T-cell (primary cell): ENCODE measurements at places on chromosomes 2 and 18. TPM values are rescaled to one million over a fixed set of nuclear protein-coding genes. Genes with fewer than 3 reads are reported as not detected.
A peak's percentile ranks its signal among the peaks of the same experiment; 100 is the strongest.

The MDH1 gene
- 78.9 TPM for total RNA-seq

The TCF23 gene
- total RNA-seq = not detected

The DSC3 gene
- total RNA-seq = not detected

The SALL3 gene
- 0.09 TPM for total RNA-seq

The CRYGB gene
- not detected for total RNA-seq

- H3K4me3 ChIP-seq = no peak overlapping the region
- H3K27me3 ChIP-seq = no peaks in the 10 kb centered on the region
Observed at GRCh38 chr2:26359886-26360473, 13.4 kb upstream of the ADGRF3 start.

GRCh38 chr18:55109818-55110414, 150.7 kb upstream of the CCDC68 start:
- no peaks in the 10 kb centered on the region for H3K27me3 ChIP-seq
- no peaks in the 10 kb centered on the region for H3K4me1 ChIP-seq
- no peak overlapping the region for H3K27ac ChIP-seq
- no peak for DNase-seq
- H3K4me3 ChIP-seq = no peak overlapping the region
- H3K36me3 ChIP-seq = no peaks in the 10 kb centered on the region

DNA sequence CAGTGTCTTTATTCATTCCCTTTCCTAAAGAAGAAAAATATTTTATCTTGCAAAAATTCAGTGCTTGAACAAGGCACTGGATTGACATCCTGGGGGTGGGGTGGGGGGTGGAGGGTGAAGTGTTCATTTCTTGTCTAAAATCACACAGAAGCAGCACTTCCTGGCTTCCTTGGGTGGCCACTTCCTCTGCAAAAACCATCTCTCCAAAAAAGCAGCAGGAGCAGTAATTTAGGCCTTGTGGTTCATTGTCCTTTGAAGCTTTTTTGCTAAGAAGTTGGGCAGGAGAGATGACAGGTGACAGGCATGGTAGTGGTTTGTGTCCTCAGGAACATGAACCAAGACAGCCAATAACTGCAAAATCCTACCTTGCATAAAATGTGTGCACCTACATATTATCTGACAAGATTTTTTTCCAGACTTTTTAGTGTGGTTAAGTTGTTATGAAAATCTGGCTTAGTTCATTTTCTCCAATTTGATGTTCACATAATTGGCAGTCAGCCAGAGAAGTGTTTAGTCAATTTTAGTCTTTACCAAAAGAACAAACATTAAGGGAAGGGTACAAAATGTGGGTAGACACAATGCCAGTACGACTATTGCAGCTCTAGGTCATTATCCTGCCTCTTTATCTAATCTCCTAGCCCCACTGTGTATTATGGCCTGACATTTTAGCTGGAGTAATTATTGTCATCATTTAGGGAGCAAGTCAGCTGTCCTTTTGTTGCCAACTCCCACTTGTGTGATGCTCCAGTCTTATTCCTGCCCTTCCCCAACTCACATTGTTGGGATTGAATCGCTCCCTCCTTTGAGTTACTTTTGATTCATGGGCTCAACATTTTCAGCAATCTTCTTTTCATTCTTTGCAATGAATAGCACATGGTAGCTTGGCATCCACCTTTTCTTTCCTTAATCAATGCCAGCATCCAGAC, 177.2 kb downstream of the MYO3B start:
- no peak overlapping the region for H3K27ac ChIP-seq
- H3K4me3 ChIP-seq = no peak overlapping the region
- no peaks in the 10 kb centered on the region for H3K36me3 ChIP-seq
- H3K27me3 ChIP-seq = peaks cover 2% of the 10 kb centered on the region
- no peak for DNase-seq

- peak overlapping the region; percentile 98 for H3K27ac ChIP-seq
- DNase-seq = peak; percentile 27
- H3K36me3 ChIP-seq = peaks cover 40% of the 10 kb centered on the region
- peak overlapping the region; percentile 64 for H3K4me3 ChIP-seq
- H3K27me3 ChIP-seq = no peaks in the 10 kb centered on the region
- H3K4me1 ChIP-seq = peaks cover 31% of the 10 kb centered on the region
Observed at GRCh38 chr2:197498937-197499593, 575 bp downstream of the HSPD1 start.

DNA sequence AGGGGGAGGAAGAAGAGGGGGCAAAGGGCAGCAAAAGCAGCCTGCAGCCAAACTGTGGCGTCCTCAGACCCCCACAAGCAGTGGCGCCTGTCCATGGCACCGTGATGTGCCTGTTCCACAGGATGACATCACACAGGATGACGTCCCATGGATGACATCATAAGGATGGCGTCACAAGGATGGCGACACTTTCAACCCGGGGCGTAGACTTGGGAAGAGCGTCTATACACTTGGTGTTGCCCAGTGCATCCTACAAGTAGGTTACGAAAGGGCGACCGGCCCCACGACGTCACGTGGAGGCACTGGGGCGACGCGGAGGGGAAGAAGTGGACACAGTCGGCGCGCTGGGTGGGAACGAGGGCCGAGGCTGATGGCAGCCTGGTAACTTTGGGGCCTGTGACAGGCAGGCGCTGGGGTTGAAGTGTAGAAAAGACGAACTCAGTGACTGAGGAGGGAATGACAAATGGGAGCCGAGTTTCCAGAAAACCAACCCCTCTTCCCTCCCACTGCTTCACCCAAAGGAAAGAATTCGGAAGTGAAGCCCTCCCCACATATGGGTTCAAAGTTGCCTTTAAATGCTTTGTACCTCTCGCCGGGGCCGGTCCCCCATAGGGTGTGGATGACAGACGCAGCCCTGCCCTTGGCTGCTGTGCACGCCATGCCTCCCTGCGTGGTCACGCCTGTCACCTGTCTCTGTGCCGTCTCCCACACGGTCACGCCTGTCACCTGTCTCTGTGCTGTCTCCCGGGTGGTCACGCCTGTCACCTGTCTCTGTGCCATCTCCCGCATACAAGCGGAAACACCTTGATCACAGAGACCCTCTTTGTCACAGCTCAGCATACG, 13.4 kb upstream of the KCNG2 start:
- DNase-seq = no peak
- H3K4me3 ChIP-seq = no peak overlapping the region
- no peaks in the 10 kb centered on the region for H3K36me3 ChIP-seq
- H3K4me1 ChIP-seq = peaks cover 3% of the 10 kb centered on the region
- no peaks in the 10 kb centered on the region for H3K27me3 ChIP-seq

DNA sequence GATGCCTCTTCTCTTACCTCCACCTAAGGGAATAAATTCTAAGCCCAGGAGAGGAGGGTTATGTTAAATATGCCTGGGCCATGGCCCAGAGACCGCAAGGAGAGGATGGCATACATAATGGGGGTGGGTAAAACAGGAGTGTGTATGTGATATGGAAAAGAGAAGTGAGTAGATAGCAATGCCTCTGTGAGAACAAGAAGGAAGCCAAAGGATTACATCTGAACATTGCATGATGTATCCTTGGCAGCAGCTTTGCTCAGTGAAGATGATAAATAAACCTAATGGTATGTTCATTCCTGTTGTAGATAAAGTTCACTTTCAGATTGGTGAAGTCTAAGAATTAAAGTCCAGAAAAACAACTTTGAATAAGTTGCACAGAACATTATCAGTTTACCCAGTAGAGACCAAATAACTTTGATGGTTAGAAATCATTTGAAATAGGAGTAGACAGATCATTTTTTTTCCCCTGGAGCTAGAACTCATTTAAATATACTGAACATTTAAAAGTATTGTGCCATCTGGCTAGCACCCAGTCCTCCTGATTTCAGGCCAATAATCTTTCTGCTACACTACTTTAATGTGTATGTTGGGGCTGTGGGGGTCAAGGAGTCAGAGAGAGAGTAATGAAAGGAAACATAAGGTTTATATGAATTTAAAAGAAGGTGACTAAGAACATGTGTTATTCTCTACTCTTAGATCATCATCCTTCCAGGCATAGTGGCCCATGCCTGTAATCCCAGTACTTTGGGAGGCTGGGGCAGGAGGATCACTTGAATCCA, 231.7 kb downstream of the PARD3B start:
- no peaks in the 10 kb centered on the region for H3K27me3 ChIP-seq
- DNase-seq = no peak
- H3K4me3 ChIP-seq = no peak overlapping the region
- H3K36me3 ChIP-seq = no peaks in the 10 kb centered on the region
- H3K4me1 ChIP-seq = no peaks in the 10 kb centered on the region

GRCh38 chr18:33184175-33184574, 256.3 kb downstream of the CCDC178 start:
- H3K27me3 ChIP-seq = no peaks in the 10 kb centered on the region
- H3K4me3 ChIP-seq = no peak overlapping the region
- no peak overlapping the region for H3K27ac ChIP-seq
- H3K36me3 ChIP-seq = no peaks in the 10 kb centered on the region
- no peak for DNase-seq

DNA sequence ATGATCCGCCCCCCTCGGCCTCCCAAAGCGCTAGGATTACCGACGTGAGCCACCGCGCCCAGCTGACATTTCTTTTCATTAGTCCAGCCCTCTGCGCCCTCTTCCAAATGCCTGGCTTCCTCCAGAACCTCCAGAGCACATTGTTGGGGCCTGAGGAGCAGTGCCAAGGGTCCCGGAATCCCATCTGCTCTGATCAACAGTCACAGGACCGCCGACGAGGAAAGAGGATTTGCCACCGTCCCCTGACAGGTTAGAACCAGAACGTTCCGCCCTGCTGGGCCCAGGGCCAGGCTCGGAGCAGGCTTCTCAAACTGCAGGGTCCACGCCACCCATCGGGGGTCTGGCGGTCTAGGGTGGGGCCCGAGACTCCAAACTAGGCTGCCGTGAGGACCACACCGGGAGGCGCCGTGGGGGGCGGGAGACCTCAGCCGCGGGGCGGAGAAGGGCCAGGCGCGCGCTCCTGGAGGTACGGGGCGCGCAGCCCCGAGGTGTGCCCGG, 36.9 kb upstream of the ITM2C start:
- H3K27me3 ChIP-seq = no peaks in the 10 kb centered on the region
- H3K36me3 ChIP-seq = no peaks in the 10 kb centered on the region
- H3K27ac ChIP-seq = no peak overlapping the region
- peaks cover 21% of the 10 kb centered on the region for H3K4me1 ChIP-seq
- no peak overlapping the region for H3K4me3 ChIP-seq
- no peak for DNase-seq

DNA sequence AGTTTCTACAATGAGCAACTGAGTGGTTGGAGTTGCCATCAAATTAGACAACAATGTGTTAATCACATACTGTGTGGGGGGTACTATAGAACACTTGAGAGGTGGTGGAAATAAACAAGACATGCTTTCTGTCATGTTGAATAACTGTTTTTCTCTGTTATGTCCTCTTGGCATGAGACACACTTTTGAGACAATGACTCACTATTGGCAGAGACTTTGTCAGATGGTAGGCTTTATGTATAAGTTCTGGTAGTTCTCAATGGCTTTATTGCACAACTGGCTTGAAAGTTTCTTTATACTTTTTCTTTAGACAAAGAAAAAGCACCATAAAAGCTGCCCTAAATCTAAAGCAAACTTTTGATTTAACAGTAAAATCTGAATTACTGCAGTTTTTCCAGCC, 578.7 kb downstream of the ADCYAP1 start:
- no peaks in the 10 kb centered on the region for H3K4me1 ChIP-seq
- no peak overlapping the region for H3K27ac ChIP-seq
- DNase-seq = no peak
- H3K27me3 ChIP-seq = no peaks in the 10 kb centered on the region
- no peak overlapping the region for H3K4me3 ChIP-seq
- H3K36me3 ChIP-seq = no peaks in the 10 kb centered on the region

GRCh38 chr2:55995211-55995610, 71.6 kb upstream of the EFEMP1 start:
- H3K36me3 ChIP-seq = no peaks in the 10 kb centered on the region
- no peak overlapping the region for H3K27ac ChIP-seq
- H3K27me3 ChIP-seq = no peaks in the 10 kb centered on the region
- no peak overlapping the region for H3K4me3 ChIP-seq

GRCh38 chr2:129752176-129752575, 227.3 kb upstream of the RAB6C start:
- H3K27me3 ChIP-seq = no peaks in the 10 kb centered on the region
- no peak overlapping the region for H3K4me3 ChIP-seq

- H3K27ac ChIP-seq = no peak overlapping the region
- no peaks in the 10 kb centered on the region for H3K27me3 ChIP-seq
- no peaks in the 10 kb centered on the region for H3K36me3 ChIP-seq
Observed at GRCh38 chr2:4219101-4219500, 515.7 kb downstream of the DCDC2C start.

GRCh38 chr2:234818937-234819336, 132.9 kb upstream of the SH3BP4 start:
- no peak overlapping the region for H3K4me3 ChIP-seq
- H3K36me3 ChIP-seq = no peaks in the 10 kb centered on the region
- no peak for DNase-seq
- H3K27ac ChIP-seq = no peak overlapping the region
- H3K4me1 ChIP-seq = no peaks in the 10 kb centered on the region

DNA sequence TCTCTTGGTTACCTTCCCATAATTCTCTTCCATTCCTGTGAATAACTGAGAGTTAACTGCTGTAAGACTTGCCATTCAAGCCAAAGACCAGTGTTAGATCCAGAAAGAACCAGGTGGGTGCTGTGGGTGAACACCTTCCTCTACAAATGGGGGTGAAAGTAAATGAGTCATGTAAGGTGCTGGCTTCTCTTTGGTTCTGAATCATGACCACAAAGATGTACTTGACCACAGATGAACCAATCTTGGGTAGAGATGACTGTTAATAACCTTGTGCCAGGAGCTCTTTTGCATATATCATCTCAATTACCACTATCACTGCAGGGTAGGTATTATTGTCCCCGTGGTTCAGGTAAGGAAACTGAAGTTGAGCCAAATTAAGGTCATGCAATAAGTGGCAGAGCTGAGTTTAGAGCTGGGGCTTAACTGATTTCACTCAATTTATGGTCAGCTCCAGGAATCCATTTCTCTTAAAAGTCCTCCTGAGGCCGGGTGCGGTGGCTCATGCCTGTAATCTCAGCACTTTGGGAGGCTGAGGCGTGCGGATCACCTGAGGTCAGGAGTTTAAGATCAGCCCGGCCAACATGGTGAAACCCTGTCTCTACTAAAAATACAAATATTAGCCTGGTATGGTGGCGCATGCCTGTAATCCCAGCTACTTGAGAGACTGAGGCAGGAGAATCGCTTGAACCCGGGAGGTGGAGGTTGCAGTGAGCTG, 244.9 kb upstream of the CXCR4 start:
- H3K36me3 ChIP-seq = no peaks in the 10 kb centered on the region
- H3K4me1 ChIP-seq = no peaks in the 10 kb centered on the region
- no peak overlapping the region for H3K4me3 ChIP-seq
- H3K27ac ChIP-seq = no peak overlapping the region
- no peaks in the 10 kb centered on the region for H3K27me3 ChIP-seq
